Stimulated activated CD4-positive, alpha-beta T cell treated with anti-CD3 and anti-CD28 coated beads, Interleukin-4, amount 100 ng/mL, for 48 hours (primary cell): ENCODE measurements at places on chromosomes 4 and X.
A peak's percentile ranks its signal among the peaks of the same experiment; 100 is the strongest.

GRCh38 chrX:67353651-67354370 is 190.0 kb upstream of the AR start:
- DNase-seq = no peak

DNA sequence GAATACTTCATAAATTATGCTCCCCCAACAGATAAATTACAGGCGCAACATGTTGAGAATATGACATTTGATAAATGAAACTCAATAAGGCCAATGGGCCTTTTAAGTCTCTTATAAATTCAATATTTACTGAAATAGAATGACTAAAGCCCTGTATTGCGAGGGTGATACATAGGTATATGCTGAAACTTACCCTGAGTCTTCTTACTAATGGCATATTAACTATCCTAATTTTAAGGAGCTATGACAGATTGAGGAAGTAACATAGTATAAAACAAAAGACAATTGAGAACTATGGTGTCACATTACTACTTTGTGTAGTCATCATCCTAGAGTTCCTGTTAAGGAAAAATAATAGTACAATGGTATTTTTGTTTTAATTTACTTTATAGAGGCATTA is 440.7 kb downstream of the IL15 start:
- DNase-seq = no peak

DNA sequence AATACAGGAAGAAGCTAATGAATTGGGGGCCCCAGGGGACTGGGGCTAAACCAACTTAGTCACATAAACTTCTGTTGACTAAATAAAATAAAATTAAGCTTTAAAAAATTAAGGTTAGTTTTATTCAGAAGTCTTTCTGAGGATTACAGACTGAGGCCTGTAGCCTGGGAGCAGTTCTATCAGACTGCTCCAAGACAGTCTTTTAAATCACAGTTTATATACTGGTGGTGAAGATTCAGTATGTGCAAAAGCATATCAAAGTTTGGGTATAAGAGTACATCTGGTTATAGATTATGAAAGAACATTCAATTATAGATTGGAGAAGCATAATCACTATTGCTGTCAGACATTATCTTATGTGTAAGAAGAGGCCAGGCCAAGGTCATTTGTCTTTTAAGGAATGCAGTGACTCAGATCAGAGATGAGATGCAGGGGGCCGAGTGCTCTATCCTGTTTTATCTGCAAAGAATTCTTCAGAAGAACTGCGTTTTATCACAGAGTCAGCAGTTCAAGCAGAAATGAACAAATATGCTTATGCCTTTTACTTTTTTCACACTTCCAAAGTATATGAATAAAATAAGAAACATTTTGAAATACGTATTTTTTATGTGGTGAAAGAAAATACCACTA is 109.4 kb downstream of the PDHA2 start:
- DNase-seq = no peak

DNA sequence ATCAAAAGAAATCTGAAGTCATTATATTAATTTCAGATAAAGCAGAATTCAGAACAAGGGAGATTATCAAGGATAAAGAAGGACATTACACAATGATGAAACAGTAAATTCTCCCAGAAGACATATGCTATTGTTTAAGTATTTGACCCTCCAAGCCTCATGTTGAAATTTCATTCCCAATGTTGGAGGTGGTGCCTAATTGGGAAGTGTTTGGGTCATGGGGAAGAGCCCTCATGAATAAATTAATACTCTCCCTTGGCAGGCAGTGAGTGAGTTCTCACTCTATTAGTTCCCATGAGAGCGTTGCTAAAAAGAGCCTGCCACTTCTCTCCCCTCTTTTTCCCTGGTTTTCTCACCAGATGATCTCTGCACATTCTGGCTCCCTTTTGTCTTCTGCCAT is 249.9 kb upstream of the GRIA3 start:
- DNase-seq = no peak

GRCh38 chrX:79147477-79147876 is 3.0 kb downstream of the GPR174 start:
- no peak for DNase-seq

DNA sequence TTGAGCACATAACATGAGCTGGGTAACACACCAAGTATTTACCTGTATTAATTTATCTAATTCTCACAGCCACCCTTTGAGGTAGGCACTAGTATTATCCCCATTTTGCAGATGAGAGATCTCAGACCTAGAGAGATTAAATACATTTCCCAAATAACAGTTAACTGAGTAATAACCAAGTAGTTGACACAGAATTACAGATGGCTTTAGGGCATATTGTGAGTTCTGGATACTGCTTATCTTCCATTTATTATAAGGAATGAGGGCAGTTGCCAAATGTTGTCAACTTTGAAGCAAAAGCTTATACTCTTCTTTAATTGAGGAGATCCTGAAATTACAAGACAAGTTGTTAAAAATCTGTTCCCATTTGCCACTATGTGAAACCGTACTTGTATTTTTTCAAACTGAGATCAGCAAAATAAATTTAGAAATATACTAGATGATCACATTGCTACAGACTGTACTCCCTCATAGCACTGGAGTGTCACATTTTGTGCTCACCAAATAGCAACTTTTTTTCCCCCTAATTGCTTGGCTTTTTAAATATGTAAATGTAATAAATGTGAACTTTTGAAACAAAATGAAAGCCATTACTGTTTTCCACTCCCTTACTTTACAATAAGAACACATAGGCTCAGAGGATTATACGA is 62.0 kb downstream of the ZNF827 start:
- no peak for DNase-seq

DNA sequence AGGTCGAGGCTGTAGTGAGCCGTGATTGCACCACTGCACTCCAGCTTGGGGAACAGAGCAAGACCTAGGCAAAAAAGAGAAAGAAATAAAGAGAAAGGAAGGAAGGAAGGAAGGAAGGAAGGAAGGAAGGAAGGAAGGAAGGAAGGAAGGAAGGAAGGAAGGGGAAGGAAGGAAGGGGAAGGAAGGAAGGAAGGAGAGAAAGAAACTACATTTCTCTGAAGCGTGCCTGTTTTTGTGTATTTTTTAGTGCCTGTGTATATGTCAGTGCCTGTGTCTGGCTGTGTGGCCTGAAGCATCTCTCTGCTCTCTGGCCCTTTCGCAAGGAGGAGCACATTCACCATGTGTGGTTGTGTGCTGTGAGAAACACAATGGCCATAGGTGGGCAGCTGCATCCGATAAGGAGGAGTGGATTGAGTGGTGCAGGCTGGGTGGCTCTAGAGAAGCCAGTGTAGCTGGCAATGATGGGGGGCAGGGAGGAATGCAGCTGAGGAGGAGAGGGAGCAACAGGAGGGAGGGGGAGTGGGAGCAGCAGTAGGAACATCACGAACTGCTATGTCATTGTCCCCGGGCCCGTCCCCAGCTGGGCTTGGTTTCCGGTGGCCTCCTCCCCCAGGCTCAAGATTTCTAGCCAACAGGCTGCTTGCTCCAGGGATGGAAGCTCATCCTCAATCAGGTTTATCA is 11.4 kb downstream of the SYN1 start:
- DNase-seq = no peak

- DNase-seq = peak; percentile 7
These were observed 22.0 kb downstream of the DYNLT3 start for GRCh38 chrX:37825215-37825842.

DNA sequence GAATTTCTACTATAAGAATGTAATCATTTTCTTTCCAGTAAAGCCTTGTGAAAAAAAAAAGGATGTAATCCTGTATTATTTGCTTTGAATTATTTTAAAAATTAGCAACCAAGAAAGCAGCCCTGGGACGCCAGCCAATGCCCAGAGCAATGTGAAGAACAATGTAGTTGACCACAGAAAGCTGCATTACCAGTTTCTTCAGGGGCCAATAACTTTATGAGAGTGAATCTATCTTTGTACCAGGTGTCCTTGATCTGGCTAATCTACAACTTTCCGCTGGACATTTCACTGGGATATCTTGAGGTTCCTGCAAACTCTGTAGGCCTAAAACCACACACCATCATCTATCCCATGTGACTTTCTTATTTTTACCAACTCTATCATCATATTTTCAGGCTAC is 7.6 kb upstream of the KLHL2 start:
- DNase-seq = no peak

DNA sequence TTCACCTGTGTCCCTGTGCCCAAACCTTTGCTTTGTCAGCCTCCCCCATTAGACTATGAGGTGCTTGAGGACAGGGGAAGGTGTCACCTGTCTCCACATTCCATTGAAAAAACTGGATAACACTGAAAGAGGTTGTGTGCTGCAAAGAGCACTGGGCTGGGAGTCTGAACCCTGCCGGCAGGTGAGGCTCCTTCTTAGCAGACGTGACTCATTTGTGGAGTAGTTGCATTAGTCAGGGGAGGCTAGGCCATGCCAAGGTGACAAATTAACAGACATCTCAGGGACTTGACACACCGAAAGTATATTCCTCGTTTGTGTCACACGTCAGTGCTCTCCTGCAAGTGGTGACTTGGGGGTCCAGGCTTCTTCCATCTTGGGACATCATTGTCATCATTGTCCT is 95.9 kb upstream of the STX18 start:
- DNase-seq = no peak

GRCh38 chr4:178205826-178206225 is 763.6 kb upstream of the AGA start:
- DNase-seq = no peak

GRCh38 chr4:31183256-31183655 is 463.1 kb downstream of the PCDH7 start:
- no peak for DNase-seq

GRCh38 chr4:165537028-165537648 is 158.3 kb downstream of the CPE start:
- DNase-seq = no peak

GRCh38 chr4:186481998-186482790 is 73.2 kb downstream of the MTNR1A start:
- no peak for DNase-seq

DNA sequence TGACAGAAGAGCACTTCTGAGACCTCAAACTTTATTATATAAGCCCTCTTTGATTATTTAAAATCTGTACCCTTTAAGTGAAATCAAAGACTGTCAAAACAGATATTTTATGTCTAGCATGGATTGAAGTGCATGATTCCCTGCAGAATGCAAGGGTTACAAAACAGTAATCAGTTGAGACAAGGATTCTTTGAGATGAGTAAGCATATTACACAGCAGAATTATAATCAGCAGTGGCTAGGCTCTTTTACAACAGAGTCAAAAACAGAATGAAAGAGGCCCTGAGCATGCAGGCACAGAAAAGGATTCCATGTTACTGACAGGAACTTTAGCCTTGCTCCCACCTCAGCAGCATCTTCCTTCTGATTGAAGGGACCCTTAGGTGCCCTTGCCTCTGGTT is 487.9 kb upstream of the GALNT7 start:
- no peak for DNase-seq

- DNase-seq = no peak
These were observed 95.7 kb downstream of the SH2D1A start for GRCh38 chrX:124441971-124442590.

- no peak for DNase-seq
These were observed 13.0 kb downstream of the FGD1 start for GRCh38 chrX:54482839-54483593.

- no peak for DNase-seq
These were observed 914 bp upstream of the C4orf36 start for GRCh38 chr4:86893136-86893535.

- no peak for DNase-seq
These were observed 528 bp upstream of the SNCA start for GRCh38 chr4:89837385-89837992.

- no peak for DNase-seq
These were observed 2120.5 kb downstream of the PCDH7 start for GRCh38 chr4:32840461-32841189.

DNA sequence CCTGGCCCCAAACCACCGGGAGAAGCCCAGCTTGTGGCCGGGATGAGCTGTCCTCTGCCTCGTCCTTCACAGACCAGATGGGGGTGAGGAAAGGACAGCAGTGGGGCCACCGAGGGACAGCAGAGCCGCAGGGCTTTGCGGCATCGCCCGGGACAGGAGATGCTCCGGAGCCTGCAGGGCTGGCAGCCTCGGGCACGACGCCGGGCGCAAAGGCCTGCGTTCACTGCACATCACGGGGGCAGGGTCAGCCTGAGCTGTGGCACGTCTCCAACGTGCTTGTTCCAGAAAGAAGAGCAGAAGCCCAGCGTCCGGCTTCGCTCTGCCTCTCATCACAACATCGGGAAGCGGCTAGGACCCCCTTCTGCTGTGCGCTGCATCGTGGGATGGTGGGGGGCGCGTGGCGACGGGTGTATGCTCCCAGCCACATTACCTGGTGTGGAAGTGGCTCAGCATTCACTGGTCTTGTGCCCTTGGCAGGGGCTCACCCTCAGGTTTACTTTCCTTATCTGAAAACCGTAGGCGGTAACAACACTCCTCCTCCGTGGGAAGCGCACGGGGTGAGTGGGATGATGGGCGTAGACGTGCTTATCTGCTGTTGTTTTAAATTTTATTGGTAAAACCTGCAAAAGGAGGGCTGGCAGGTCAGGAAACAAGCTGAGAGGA is 7.4 kb downstream of the TADA2B start:
- DNase-seq = no peak

GRCh38 chr4:123649645-123650391 is 253.2 kb downstream of the SPRY1 start:
- no peak for DNase-seq

DNA sequence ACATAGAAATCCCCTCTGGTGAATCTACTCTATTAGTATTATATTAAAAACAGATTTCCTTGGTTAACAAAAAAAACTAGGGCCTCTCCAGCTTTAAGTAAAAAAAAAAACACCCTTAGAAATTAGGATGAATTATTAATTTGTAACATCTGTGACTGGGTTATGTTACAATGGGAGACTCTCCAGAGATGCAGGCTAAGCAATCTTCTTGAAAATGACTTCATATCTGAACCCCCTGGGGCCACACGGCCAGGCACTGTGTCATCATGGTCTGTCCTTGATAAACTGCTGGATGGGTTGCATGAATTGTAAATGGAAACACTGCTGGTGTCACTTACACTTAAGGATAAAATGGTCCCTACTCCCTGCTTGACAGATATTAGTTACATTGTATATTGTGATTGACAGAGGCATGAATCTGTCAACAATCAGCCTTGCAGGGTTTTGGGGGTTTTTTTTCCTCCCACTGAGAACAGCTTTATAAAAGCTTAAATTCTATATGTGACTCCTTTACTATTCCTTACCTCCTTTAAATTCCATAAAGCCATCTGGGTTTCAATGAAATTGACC is 49.1 kb downstream of the PRKG2 start:
- DNase-seq = no peak

- no peak for DNase-seq
These were observed 26.7 kb downstream of the PDK3 start for GRCh38 chrX:24491741-24492140.

DNA sequence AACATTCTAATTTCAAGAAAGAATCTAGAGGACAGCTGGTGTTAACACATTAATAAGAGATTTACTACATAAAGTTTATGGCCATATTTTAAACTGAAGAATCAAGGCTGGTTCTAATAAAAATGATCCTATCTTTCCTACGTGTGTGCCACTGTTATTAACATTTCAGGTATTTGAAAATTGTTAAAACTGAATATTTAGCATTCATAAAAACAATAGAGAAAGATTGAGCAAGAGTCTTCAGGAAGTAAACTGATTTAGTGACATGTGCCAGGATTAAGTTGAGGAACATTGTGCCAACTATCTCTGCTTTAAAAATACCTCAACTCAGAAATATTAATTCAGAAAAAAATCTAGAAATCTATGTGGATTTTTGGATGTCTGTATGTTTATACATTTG is 810.1 kb downstream of the FAT4 start:
- no peak for DNase-seq
